Hindlimb muscle (tissue), 1 donor: ENCODE measurements at places on chromosomes 6 and 20.

GRCh38 chr6:6707143-6707542, 118.6 kb downstream of the LY86 start:
- DNase-seq = no peak

- DNase-seq = no peak
These were observed 60.7 kb upstream of the TULP4 start for GRCh38 chr6:158251565-158251964.

DNA sequence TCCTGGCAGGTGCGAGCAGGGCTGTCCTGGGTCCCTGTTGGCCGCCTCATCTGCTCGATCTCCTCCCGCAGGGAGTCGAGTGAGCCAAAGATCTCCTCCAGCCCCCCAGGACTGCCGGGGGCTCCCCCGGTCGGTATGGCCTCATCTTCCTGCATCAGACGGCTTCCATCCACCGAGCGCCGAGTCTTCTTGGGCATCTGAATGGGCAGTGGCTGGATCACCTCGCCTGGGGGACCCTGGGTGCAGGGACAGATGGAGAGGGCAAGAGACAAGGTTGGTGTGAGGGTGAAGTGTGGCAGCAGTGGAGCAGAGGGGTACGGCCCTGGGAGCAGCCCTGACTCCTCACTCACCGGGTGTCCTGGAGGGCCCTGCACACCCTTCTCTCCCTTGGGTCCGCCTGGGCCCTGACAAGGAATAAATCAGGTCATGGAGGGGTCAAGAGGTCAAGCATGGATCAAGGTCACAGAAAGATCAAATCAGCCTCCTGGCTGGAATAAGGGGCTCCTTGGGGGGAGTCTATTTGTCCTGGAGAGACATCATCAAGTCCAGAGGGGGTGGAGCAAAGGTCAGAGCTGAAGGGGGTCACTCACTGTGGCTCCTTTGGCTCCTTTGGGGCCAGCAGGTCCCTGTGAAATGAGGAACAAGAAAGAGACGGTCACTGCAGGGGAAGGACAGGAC, 26.5 kb downstream of the COL11A2 start:
- no peak for DNase-seq

- no peak for DNase-seq
These were observed 3.6 kb upstream of the ADGRG6 start for GRCh38 chr6:142297996-142298753.
